ENCODE measurements at places on chromosomes 1 and 21.

DNA sequence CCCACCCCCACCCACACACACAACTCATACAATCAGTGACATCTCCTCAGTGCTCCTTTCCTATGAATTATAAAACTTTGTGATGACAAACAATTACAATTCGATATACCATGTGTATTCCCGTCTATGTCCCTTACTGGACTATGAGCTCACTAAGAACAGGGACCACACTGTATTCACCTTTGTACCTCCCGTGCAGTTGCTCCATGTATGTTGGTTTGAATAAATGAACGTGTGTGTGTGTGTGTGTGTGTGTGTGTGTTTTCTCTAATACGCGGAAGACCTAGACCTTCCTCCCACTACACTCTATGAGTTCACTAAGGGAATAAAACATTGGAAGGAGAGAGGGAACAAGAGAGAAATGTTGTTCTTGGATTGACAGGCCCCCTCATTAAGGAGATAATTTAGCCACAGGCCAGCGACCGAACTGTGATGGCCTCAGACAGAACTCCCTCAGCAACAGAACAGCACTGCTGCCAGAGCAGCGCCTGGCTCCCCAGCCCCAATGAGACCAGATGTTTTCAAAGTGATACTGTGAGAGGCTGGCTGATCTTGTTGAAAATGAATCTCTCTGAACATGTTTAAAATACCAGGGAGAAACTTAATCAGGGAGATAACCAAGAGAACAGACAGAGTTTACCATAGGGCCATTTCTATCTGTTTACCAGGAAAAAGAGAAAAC lies 21.7 kb downstream of the BCAR3 start:
- no peak for DNase-seq

DNA sequence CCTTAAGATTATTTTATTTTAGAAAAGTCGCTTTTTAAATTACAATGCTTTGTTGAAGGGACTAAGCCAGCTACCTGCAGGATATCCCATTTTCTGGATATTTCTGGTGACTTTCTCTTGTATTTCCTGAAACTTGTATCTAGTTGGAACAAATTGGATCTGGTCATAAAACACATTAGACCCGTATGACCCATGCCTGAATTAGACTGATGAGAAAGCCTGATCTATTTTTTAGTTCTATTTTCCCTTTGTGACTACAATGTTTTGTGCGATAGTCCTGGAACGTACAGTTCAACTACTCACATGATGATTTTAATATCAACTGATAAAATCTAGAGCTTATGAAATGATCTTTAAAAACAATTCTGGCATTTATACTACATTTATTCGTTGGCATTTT lies 151.8 kb downstream of the RHOU start:
- no peak for DNase-seq

GRCh38 chr1:22471078-22471477 lies 19.4 kb downstream of the ZBTB40 start:
- DNase-seq = no peak

- no peak for DNase-seq
Measured at GRCh38 chr1:25645637-25646400, 29.2 kb downstream of the MAN1C1 start.

- DNase-seq = no peak
Measured at GRCh38 chr1:226730836-226731235, 8.2 kb downstream of the ITPKB start.

GRCh38 chr1:218705391-218705790 lies 360.3 kb downstream of the TGFB2 start:
- no peak for DNase-seq

DNA sequence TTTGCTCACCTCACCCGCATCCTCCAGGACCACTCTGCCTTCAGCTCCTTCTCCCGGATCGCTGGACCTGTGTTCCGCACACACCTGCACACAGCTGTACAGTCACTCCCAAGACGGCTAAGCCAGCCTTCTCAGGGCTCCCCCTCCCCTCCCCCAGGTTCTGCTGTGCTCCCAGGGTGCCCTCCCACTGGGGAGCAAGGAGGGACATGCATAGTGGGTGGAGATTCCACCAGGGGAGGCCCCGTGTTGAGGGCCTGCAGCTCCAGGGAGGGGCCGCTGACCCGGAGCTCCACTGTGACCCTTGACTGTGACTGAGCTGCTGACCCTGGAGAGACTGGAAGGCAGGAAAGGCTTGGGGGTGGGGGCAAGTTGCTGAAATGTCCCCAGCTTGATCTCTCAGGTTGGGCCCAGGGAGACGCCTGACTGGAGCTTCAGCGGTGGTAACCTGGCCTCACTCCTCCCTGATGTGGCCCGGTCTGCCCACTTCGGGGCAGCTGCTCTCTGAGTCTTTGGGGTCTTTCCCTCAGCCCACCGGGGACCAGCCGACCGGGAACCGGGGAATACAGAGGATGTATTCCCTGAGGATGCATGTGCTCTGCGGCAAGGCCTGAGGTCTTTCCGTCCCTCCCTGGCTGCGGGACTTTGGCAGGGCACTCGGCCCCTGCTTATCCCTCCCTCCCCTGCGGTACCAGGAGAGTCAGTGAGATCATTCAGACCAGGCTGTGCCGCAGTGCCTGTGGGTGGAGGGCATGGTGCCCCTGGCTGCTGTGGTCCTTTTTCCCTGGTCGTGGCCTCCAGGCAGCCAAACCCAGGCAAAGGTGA lies 28.6 kb upstream of the PLCH2 start:
- no peak for DNase-seq

DNA sequence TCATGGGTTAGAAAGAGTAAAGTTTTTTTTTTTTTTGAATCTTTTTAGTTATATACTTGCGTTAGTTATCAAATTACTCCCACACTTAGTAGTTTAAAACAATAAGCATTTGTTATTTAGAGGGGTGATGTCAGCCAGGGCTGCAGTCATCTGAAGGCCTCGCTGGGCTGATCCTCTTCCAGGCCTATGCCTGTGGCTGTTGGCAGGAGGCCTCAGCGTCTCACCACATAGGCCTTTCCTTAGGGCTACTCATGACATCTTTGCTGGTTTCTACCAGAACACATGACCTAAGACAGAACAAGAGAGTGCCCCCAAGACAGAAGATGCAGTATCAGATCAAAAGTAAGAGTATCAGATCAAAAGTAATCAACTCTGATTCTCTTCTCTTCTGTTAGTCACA lies 167.4 kb downstream of the HHAT start:
- DNase-seq = no peak

- no peak for DNase-seq
Measured at GRCh38 chr1:100100202-100100601, 32.5 kb downstream of the SASS6 start.

GRCh38 chr1:231421546-231421970 lies 529 bp downstream of the EGLN1 start:
- peak; percentile 35 for DNase-seq

- no peak for DNase-seq
Measured at GRCh38 chr1:37667023-37667671, 25.2 kb upstream of the CDCA8 start.

- DNase-seq = no peak
Measured at GRCh38 chr1:1910651-1911331, 4.3 kb upstream of the CALML6 start.

GRCh38 chr1:150507912-150508864 lies at the start of gene ECM1:
Gene ECM1, plus strand, starts transcription at chr1:150508109. Its CDS starts 101 bp downstream, at chr1:150508210.
- DNase-seq = no peak

DNA sequence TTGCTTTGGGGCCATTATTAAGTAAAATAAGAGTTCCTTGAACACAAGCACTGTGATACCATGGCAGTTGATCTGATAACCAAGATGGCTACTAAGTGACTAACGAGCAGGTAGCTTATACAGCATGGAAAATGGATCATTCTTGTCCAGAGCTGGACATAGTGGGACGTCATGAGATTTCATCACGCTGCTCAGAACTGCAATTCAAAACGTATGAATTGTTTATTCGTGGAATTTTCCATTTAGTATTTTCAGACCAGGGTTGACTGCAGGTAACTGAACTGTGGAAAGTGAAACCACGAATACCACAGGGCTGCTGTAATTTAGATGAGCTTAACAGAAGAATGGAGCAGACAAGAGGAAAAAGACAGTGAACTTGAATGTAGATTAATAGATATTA lies 38.9 kb downstream of the CCDC18 start:
- DNase-seq = peak; percentile 4

- DNase-seq = no peak
Measured at GRCh38 chr1:213999732-214000131, 12.0 kb downstream of the PROX1 start.

GRCh38 chr1:156167536-156167935 lies 14.2 kb downstream of the SEMA4A start:
- DNase-seq = no peak

- DNase-seq = no peak
Measured at GRCh38 chr1:218030846-218031245, 254.2 kb upstream of the RRP15 start.

DNA sequence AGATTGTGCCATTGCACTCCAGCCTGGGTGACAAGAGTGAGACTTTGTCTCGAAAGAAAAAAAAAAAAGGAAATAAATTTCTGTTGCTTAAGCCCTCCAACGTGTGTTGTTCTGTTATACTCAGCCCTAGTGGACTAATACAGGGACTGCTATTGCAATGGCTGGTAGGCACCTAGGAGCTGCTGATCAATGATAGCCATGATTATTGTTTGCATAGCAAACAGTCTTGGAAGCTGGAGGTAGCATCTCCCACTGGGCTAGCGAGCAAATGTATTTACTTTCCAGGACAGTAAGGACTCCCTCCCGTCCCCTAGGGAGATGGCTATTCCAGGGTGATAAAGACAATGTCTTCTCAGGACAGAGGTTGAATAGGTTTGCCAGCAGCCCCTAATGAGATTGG lies 13.5 kb upstream of the TNFRSF8 start:
- no peak for DNase-seq

- no peak for DNase-seq
Measured at GRCh38 chr1:238248356-238248755, 357.6 kb upstream of the ZP4 start.

DNA sequence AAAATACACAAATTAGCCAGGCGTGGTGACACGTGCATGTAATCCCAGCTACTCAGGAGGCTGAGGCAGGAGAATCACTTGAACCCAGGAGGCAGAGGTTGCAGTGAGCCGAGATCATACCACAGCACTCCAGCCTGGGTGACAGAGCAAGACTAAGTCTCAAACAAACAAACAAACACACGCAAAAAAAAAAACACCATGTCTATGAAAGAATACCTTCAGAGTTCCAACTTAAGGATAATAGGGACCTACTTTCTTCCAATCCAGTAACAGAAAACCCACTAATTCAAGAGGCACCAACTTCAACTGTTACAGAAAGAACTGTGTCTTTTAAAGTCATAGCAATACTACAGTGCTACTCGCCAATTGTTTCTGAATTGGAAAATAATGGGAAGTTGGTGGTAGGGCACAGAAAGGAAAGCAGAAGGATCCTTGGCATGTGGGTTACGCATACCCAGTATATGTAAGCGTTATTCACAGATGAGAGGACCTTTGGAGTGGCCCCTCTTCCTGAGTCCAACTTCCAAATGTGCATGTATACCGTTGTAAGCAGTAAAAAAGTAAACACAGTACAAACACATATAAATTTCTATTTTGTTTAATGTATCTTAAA lies 87.0 kb downstream of the ACBD6 start:
- DNase-seq = no peak

- DNase-seq = no peak
Measured at GRCh38 chr1:223842784-223843183, 3.0 kb downstream of the TP53BP2 start.

DNA sequence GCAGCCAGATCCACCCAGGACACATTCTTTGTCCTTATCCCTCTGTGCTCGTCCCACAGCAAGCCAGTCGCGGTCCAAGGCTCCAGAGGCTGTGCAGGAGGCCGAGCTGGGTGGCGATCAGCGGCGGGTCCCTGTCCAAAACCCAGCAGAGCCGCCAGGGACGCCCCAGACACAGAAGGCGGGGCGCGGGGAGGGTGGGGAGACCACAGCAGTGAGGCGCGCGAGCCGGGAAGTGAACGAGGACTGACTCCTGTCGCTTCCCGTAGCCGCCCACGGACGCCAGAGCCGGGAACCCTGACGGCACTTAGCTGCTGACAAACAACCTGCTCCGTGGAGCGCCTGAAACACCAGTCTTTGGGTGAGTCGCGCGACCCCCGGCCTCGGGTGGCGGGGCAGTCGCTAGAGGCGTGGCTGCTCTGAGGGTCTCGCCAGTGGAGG lies at the start of gene LGALS8:
Gene LGALS8 (plus strand): TSS at position 279 of the 438 bp plus-strand sequence. CDS start 2,089 bp downstream, outside the sequence.
- peak; percentile 82 for DNase-seq

DNA sequence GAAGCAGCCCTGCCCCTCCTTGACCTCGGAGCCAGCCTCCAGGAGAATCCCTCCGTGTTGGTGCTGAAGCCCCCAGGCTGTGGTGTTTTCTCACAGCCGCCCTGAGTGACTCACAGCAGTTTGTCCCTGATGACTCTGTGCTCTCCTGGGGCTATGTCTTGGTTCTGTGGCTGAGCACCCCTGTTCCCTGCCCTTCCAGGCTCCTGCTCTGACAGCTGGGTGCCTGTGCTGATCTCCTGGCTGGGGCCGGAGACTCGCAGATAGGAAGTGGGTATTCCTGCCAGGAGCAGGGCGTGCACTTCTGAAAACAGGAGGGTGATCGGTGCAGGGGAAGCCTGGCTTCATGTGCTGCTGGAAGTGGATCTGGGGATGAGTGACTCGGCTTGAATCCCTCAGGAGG lies 34.5 kb downstream of the POFUT2 start:
- no peak for DNase-seq

- DNase-seq = no peak
Measured at GRCh38 chr1:211118407-211119102, 15.4 kb downstream of the KCNH1 start.

DNA sequence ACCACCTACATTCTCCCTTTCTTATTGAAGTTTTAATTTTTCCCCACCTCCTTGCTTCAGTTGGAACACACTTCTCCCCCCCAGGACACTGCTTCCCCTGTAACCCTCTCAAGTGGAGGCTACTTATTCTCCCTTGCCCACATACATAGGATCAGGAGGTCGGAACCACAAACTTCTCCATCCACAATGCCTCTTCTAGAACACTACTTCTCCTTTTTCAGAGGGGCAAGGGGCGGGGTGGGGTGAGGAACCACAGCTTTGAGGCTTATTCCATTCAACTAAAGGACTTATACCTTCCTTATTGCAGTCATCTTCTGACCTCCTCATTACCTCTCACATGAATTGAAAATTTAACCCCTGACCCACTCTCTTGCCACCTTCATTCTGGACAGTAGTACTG lies 81.3 kb downstream of the NEK7 start:
- no peak for DNase-seq

DNA sequence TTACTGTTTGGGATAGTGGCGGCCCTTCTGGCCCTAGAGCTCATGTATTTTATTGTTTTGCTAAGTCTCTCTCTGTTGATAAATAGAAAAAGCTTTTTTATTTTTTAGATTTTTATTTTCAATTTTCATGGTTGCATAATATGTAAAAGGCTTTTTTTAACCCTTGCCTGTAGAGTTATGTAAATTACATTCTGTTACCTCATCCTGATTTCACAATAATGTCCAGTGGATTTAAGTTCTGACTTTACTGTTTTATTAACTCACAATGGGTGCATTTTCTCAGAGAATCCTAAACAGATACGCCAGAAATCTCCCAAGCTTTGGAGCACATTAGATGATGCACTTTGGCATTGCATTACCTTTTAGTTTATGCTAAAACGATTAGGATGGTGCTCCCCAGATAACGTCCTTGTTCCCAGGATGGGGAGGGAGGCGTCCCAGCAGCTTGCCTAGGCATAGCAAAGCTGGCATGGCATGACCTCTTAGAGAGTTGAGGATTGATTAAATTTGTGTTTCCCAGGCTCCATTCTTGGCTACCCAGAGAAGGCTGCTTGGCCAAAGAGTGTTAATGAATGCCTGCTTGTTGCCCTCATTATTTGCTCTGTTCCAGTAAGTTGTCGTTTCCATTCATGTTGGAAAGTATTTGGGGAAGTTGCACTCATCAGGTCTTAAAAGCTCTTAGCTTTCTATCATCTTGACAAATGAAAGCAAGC lies 17.1 kb downstream of the UTP25 start:
- no peak for DNase-seq

All from activated CD4-positive, alpha-beta T cell treated with anti-CD3 and anti-CD28 coated beads, Interleukin-2, amount 50 U/mL, for 1 hour (primary cell).